ENCODE measurements at places on chromosomes 5 and 9.

- DNase-seq, result no peak
Measured at GRCh38 chr9:83639266-83639665, 16.3 kb downstream of the IDNK start.

GRCh38 chr9:114341152-114341830 lies 11.6 kb downstream of the ORM2 start:
- DNase-seq, result no peak

DNA sequence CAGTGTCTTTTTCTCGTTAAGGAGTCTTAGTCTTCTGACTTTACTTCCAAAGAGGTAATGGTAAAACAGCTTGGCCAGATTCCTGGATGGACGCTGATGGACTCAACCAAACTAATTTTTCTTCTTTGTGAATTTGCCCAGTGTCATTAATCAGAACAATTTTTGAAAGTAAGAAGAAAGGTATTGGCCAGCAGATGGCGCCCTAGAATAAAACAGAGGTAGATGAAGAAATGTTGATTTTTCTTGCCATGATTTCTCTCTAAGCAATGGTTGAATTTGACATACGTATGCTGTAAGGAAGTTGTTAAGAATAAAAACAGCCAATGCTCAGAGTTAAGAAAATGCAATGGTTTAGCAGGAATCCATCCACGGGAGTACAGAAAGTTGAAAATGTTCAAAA lies 500.0 kb downstream of the DIRAS2 start:
- peak; percentile 47 for DNase-seq

DNA sequence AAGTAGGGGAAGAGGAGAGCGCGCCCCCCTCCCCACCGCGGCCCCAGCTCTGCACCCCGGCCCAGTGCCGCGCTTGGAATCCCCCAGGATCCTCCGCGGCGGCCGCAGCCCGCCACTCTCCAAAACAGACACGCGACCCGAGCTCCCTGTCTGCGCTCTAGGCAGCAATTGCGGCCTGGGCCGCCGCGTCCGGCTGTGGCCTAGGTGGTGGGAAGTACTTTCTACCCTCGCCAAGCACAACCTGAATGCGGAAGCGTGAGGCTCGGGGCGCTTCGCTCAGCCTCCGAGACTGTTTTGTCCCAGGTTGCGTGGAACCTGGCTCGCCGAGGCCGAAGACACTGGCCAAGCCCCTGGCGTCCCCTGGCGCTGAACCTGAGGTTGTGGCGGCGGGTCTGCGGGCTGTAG lies 3.3 kb upstream of the FOXB2 start:
- DNase-seq, result no peak

GRCh38 chr5:149445739-149446369 lies 66.8 kb upstream of the IL17B start:
- DNase-seq, result no peak

DNA sequence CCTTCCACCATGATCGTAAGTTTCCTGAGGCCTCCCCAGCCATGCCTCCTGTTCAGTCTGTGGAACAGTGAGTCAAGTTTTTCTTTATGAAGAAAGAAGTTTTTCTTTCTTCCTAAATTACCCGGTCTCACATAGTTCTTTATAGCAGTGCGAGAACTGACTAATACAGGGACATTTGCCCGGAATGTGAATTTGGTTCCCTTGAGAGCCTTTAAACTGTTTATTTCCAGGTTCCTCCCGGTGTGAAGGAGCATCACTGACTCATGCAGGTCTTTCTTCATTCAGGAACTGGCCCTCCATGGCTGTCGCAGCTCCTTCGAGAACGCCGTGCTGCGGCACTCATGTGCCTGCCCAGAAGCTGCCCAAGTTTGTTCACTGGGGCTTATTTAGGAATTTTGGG lies 87.7 kb downstream of the PTCH1 start:
- DNase-seq, result no peak

DNA sequence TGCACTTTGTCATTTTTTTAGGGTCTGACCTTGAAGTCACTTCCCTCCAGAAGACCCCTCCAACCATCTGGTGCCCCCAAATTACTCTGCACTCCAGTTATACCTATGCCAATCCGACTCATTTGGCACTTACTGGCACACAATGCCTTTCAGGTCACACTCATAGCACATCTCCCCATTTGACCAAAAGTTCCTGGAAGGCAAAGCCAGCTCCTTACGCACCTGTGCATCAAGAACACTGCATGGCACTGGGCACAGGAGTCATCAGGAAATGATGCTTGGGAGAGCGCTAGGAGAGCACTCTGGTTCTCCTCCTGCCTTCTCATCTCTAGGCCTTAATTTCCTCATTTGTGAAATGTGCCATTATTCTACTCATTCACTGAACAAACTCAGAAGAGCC lies 2.9 kb downstream of the TNIP1 start:
- no peak for DNase-seq

DNA sequence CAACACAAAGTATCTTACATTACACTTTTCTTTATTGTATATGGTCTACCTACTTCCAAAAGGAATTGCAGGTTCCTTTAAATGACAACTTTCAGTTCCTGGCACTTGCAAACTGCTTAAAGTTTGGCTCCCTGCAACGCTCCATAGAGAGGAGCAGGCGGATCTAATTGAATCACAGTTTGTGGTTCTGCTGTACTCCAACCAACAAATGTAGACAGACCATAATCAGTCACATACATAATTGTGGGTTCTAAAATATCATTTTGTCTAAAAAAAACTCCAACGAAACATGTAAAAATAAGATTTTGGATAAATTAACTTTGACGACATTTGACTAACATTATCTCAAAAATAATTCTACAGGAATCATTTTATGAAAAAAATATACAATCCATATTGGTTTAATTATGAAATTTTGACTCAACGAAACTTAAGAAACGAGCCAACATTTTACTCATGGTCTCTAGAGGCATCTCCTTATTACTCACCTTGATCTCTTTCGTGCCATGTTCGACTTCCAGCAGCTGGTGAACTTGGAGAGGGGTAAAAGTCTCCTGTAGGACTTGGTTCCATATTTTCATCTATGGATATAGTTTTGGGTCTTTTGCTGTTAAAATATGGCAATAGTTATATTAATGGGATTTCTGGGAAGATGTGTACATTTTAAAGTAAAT lies 167.6 kb downstream of the NFIB start:
- DNase-seq, result no peak

DNA sequence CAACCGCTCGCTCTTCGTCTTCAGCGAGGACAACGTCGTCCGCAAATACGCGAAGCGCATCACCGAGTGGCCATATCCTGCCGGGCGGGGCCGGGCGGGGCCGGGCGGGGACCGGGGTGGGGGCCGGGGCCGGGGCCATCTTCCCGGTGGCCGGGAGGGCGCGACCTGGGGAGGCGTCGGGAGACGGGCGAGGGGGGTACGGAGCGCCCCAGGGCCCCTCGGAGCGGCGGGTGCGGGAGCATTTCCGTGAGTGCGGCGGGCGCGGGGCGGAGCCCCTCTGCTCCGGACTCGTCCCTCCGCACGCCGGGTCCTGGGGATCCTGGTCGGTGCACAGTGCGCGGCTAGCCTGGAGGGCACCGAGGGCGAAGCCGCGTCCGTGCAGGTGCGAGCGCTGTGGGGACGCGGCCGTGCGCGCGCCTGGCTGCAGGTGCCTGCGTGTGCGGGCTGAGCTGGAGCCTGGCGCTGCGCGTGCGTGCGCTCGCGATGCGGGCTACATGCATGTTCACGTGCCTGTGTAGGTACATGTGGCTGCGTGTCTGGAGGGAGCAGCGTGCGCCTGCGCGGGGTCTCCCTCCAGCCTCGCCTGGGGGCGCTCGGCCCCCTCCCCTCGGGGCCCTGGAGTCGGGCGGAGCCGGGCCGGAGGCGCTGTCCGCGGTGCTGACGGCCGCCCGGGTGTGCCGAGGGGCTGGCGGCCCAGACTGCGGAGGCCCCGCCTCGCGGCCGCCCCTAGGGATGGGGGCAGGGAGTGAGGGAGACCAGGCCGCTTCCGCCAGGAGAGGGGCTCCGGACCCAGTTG lies 762 bp downstream of the CACNA1B start:
- no peak for DNase-seq

GRCh38 chr5:177606071-177607051 lies 6.4 kb downstream of the B4GALT7 start:
- no peak for DNase-seq

DNA sequence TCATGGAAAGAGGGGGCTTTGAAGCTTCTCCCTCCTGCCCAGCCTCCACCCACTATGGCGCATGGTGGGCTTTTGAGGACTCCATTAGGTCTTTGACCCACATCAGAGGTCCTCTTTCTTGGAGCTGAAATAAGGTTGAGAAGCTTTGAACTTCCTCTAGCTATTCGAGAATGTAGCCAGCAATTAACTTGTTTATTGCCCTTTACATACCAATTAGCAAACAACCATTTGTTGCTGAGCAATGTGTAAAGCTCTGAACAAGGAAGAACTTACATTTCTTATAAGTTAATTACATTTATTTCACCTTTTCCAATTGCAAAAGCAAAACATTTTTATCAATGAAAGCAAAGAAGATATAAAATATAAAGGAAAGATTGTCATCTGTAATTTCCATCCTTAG lies 30.5 kb upstream of the FOXB2 start:
- no peak for DNase-seq

DNA sequence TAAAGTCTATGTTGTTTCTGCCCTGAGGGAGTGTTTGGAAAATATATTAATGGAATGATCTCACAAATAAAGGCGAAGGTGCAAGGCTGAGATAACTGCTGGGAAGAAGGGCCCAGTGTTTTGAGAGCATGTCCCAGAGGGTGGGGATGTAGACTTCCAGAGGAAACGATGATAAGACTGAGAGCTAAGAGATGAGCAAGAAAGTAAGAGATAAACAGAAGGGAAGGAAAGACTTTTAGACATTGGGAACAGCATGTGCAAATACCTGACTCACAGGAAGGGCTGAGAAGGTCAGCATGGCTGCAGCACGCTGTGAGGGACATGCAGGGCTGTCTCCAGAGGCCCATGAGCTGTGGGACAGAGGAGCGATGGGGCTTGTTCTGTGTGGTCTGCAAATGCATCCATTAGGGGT lies 19.9 kb upstream of the ADRB2 start:
- DNase-seq, result no peak

DNA sequence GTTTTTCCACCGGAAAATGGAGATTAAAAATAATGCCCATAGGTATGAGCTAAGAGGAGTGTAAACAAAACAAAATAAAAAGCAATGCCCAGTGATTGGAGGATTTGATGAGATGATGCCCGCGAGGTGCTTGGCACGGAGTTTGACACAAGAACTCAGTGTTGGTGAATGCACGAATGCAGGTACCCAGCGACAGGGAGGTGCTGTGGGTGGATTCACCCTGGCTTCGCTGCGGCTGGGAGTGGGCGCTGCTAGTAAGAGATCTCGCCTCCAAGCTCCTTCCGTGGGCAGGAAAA lies 526 bp upstream of the STXBP1 start:
- no peak for DNase-seq

DNA sequence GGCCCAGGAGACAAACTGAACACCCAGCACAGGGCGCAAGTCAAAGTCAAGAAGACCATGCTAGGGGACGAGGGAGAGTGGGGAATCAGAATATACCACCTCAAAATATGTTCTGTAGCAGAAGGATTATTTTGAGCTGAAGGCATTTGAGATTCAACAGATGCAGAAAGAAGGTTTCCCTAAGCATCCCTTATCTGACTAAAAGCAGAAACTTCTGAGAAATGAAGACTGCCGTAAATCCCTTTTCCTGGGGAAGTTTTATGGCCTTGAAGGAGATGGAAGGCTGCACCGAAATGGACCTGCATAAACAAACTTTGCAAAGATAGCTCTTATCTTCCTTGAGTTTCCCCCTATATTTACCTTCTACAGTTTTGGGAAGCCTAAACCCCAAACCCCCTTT lies 72.8 kb downstream of the PTTG1 start:
- DNase-seq, result no peak

DNA sequence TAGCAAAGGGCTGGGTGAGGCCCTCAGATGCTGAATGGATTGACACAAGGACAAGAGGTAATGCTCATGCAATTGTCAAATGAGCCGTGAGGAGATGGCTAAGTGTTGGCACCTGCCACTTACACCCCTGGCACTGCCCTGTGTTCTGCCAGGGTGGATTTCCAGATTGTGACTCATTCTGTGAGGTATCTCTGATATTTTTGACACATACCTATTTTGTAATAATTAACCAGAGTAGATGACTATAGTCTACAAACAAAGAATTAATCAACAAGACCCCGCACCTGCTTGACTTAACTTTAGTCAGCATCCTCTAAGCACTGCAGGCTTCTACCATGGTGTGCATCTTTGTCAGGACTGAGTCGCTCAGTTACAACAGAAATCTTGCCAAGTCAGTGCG lies 200.8 kb downstream of the DIRAS2 start:
- DNase-seq, result no peak

DNA sequence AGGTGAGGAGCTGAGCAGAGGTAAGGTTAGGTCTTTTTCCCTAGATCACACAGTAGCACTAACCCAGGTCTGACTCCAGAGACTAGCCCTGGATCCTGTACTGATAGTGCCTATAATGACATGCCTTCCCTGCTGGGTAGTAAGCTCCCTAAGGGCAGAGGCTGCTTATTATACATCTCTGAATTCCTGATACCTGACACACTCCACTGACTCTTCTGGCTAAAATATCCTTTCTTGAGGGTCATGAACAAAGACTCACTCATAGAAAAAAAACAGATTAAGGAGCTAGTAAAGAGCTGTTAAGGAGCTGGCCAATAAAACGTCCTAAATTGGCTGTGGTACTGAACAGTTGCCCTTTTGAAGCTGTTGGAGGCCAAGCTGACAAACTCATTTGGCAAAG lies 149.0 kb upstream of the ITGA1 start:
- DNase-seq, result no peak
